ENCODE measurements at places on chromosomes 11 and 22.

DNA sequence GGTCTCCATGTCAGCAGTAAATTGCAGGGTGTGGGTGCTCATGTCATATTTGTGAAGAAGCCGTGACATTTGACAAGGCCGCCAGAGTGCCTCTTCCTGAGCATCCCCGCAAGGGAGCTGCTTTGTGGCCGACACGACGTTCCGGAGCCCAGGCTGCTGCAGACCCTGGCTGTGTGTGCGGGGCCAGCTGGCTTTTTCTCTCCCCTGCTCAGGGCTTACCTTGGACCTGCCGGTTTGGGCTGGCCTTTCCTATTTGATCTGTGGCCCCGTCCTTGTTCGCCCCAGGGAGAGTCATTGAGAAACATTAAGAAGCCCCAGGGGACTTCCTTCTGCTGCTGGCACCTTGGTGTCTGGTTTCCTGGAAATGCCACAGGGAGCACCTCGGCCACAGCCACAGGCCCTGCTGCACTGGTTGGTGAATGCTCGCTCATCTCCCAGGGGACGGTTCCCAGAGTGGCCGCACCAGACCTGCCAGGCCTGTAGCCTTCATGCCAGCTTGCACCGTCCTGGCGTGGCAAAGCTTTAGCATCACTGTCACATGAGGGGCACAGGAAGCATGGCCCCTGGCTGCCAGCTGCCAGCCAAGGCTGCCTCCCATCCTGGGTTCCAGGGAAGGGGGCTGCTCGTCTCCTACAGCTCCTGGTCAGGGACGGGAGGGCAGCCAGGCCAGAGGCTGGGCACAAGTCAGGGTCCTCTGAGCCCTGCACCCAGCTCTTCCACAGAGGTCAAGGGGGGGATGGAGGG, 5.4 kb downstream of the GRK2 start:
- H3K4me3 ChIP-seq, result no peak overlapping the region
- peaks cover 13% of the 10 kb centered on the region for H3K36me3 ChIP-seq
- DNase-seq, result peak; percentile 73
- H3K4me1 ChIP-seq, result peaks cover 99% of the 10 kb centered on the region
- H3K27ac ChIP-seq, result peak overlapping the region; percentile 74
- no peaks in the 10 kb centered on the region for H3K27me3 ChIP-seq

DNA sequence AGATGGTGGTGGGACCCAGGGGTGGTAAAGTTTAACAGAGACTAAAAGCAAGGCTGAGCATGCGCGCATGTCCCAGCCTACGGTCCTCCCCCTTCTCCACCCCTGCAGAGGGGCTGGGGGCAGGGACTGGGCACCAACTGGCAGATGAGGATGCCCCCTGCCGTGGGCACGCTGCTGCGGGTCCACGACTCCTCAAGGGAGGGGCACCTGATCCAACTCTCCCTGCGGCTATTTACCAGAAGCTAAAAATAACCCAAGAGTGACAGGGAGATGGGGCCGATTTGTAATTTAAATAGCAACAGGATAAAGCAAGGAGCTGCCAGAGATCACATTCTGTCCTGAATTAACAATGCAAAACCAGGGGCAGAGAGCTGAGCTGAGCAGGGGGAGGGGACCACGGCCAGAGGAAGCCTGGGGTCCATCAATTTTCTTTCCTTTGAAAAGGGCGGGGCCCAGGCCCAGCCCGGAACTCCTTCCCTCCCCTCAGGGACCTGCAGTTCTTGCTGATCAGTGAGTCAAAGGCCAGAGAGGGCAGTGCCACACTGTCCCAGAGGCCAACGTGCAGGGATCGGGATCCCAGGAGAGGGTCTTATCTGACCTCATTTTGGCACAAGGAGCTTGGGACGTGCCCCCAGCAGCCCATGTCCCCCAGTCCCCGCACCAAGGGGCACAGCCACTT, 8.1 kb upstream of the DGKZ start:
- H3K36me3 ChIP-seq, result no peaks in the 10 kb centered on the region
- no peak for DNase-seq
- no peak overlapping the region for H3K4me3 ChIP-seq
- H3K27ac ChIP-seq, result peak overlapping the region; percentile 95

DNA sequence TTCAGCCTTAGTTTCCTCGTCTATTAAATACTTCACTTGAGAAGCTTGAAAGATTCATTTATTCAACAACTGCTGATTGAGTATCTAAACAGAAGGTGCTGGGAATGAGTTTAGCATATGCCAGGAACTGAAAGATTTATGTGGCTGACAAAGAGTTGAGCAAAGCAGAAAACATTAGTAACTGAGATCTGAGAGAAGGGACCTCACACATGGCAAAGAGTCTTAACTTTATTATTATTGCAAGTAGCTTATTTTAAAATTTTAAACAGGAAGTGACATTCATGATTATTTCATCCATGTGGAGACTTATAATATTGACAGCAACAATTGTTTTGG, 133.6 kb downstream of the CASP12 start:
- H3K27me3 ChIP-seq, result no peaks in the 10 kb centered on the region
- no peak overlapping the region for H3K4me3 ChIP-seq
- H3K36me3 ChIP-seq, result no peaks in the 10 kb centered on the region
- no peaks in the 10 kb centered on the region for H3K4me1 ChIP-seq

GRCh38 chr11:111393585-111393984, 14.5 kb upstream of the POU2AF1 start:
- H3K27me3 ChIP-seq, result no peaks in the 10 kb centered on the region
- no peaks in the 10 kb centered on the region for H3K4me1 ChIP-seq
- H3K36me3 ChIP-seq, result no peaks in the 10 kb centered on the region
- no peak overlapping the region for H3K4me3 ChIP-seq

DNA sequence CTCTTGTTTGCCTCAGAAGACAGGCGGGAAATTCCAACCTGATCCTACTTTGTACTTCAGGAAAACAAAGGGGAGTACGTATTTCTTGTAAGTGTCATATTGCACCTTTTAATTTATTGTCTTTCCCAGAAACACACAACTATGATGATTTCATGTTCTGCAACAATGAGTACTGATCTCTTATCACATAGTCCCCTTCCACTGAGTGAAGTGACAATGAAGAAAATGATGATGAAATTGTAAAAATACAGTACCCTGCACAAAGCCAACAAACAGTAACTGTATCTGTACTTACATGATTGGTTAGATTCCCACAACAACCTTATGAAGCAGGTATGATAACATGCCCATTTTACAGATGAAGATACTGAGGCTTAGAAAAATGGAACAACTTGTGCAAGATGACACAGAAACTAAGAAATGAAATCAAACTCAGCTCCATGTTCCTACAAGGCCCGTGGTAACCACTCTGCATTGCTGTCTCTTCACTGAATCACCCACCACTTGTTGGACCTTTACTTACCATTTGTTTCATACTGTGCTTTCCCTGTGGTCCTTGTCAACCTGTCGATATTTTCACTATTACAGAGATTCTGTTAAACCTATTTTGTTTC, 37.5 kb downstream of the SLC1A2 start:
- H3K4me3 ChIP-seq, result no peak overlapping the region
- no peak for DNase-seq
- no peaks in the 10 kb centered on the region for H3K36me3 ChIP-seq
- peaks cover 22% of the 10 kb centered on the region for H3K4me1 ChIP-seq
- H3K27me3 ChIP-seq, result no peaks in the 10 kb centered on the region

GRCh38 chr11:11450744-11451362, 97.8 kb upstream of the CSNK2A3 start:
- DNase-seq, result no peak
- no peaks in the 10 kb centered on the region for H3K4me1 ChIP-seq
- H3K27ac ChIP-seq, result no peak overlapping the region
- H3K36me3 ChIP-seq, result no peaks in the 10 kb centered on the region
- no peak overlapping the region for H3K4me3 ChIP-seq

- DNase-seq, result no peak
- no peaks in the 10 kb centered on the region for H3K27me3 ChIP-seq
- H3K27ac ChIP-seq, result no peak overlapping the region
- no peak overlapping the region for H3K4me3 ChIP-seq
Measured at GRCh38 chr11:115257270-115257669, 246.9 kb downstream of the CADM1 start.

DNA sequence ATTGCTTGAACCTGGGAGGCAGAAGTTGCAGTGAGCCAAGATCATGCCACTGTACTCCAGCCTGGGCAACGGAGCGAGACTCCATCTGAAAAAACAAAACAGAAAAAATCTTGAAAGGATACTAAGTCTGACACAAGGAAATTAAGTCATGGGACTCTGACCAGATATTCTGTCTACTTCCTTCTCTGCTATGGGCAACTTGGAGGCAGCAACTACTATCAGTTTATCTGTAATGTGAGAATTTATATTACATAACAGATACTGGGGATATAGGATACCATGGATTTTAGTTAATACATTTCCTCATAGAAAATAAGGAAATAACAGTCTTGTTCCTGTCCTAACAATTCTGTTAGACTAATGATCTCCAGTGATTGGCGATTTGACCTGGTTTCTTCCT, 1.6 kb upstream of the SGSM3 start:
- no peaks in the 10 kb centered on the region for H3K36me3 ChIP-seq
- peaks cover 7% of the 10 kb centered on the region for H3K4me1 ChIP-seq
- H3K4me3 ChIP-seq, result no peak overlapping the region
- no peaks in the 10 kb centered on the region for H3K27me3 ChIP-seq

DNA sequence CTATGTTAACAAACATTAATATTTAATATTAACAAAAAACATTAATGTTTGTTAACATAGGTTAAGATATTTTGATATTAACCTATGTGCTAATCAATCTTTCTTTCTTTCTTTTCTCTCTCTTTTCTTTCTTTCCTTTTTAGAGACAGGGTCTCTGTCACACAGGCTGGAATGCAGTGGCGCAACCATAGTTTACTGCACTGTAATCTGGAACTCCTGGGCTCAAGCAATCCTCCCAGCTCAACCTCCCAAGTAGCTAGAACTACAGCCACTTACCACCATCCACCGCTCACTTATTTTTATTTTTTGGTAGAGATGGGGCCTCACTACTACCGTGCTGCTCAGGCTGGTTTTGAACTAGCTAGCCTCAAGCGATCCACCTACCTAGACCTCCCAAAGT, 13.2 kb downstream of the SIK3 start:
- DNase-seq, result no peak
- no peaks in the 10 kb centered on the region for H3K36me3 ChIP-seq
- no peaks in the 10 kb centered on the region for H3K27me3 ChIP-seq
- no peak overlapping the region for H3K27ac ChIP-seq

DNA sequence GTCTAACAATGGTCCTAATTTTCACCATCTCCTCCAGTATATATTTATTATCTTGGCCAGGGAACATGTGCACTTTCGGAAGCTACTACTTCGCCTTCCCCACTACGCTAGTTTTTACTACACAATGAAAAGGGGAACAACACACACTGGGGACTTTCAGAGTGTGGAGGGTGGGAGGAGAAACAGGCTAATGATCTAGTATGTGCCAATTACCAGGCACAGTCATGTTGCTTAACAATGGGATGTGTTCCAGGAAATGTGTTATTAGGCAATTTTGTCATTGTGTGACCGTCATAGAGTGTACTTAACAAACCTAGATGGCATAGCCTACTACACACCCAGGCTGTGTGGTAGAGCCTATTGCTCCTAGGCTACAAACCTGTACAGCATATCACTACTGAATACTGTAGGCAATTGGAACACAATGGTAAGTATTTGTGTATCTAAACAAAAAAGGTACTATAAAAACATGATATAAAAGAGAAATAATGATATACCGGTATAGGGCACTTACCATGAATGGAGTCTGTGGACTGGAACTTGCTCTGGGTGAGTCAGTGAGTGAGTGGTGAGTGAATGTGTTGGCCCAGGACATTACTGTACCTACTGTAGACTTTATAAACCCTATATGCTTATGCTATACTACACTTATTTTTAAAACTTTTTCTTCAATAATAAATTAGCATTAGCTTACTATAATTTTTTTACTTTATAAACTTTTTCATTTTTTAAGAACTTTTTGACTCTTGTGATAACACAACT, 20.1 kb upstream of the CUL5 start:
- H3K36me3 ChIP-seq, result no peaks in the 10 kb centered on the region
- no peaks in the 10 kb centered on the region for H3K4me1 ChIP-seq
- no peaks in the 10 kb centered on the region for H3K27me3 ChIP-seq

GRCh38 chr11:79428406-79428805, 12.4 kb downstream of the TENM4 start:
- no peak for DNase-seq
- H3K4me3 ChIP-seq, result no peak overlapping the region
- H3K27me3 ChIP-seq, result peaks cover 5% of the 10 kb centered on the region
- H3K27ac ChIP-seq, result no peak overlapping the region
- no peaks in the 10 kb centered on the region for H3K4me1 ChIP-seq
- H3K36me3 ChIP-seq, result no peaks in the 10 kb centered on the region

DNA sequence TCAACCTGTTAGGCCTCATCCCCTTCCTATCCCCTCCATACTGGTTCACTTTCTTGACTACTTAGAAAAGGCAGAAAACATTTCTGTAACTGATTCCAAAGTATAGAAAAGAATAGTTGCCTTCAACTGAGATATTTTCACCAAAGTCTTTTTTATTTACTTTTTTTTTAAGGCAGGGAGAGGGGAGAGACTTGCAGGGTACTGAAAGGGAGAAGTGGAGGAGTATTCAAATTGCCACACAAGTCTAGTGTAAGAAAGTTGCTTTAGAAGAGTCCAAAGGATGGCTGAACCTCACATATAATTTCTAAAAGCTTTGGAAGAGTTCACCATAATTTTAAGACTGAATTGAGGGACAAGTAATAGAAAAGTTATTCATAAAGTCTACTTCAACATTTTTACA, 6.3 kb downstream of the PHF21A start:
- H3K4me3 ChIP-seq, result no peak overlapping the region
- no peak for DNase-seq
- H3K27me3 ChIP-seq, result no peaks in the 10 kb centered on the region
- H3K27ac ChIP-seq, result no peak overlapping the region

DNA sequence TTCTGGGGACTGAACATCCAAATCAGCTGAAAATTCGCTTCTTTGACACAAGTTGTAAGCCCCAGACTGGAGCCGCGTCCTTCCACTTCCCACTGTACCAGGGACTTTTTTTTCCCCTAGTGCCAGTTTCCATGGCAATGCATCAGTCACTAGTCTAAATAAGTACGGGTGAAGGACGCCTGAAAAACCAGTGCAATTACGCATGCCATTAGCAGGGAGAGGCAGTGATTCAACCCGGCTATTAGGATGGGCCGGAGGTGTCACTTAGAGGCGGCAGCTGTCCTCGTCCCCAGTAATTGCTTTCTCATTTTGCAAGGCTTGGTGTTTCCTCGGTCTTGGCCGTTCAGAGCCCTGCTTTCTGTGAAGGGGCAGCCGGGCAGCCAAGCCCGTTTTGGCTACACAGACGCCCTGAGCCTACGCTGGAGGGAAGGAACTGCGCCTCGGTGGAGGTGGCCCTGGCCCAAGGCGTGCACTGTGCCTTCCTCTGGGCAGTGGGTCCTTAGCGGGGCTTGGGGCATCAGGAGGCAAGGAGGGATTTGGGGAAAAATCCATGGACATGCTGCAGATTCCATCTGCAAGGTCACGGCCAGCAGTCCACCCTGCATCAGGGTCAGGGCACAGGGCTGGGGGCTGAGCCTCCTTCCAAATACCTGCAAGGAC, 319.7 kb downstream of the CTTN start:
- no peaks in the 10 kb centered on the region for H3K36me3 ChIP-seq
- H3K27ac ChIP-seq, result no peak overlapping the region
- DNase-seq, result no peak
- H3K4me1 ChIP-seq, result no peaks in the 10 kb centered on the region

Data from heart left ventricle (tissue), 16 donors.